ENCODE measurements at places on chromosomes 1 and 21.

GRCh38 chr1:7104339-7104738, 319.1 kb downstream of the CAMTA1 start:
- DNase-seq, result no peak

DNA sequence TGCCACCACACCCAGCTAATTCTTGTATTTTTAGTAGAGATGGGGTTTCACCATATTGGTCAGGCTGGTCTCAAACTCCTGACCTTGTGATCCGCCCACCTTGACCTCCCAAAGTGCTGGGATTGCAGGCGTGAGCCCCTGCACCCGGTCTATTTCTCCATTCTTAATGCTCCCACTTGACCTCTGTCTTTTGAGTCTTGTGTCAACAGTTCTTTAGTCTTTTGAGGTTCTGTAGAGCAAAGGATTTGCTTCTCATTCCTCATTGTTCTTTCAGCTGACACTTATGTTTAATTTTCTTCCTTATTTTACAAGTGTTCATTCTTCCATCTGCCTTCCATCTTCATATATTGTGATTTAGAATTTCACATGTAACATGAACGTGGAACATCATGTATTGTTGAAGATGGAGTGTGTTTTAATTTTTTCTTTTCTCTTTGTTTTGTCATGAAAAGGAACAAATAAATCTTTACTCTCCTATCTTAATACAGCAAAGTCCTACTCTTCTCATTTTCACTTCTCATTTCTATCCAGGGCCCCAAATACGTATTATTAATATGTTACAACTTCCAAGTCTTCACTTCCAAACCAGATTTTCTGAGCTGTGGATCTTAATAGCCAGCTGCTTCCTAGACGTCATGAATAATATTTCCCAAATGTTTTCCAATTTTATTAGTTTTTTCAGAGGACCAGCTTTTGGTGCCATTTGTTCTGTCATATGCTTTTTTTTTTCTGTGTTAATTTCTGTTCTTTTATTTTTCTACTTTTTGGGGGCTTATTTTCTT, 16.9 kb downstream of the MTF2 start:
- DNase-seq, result no peak

DNA sequence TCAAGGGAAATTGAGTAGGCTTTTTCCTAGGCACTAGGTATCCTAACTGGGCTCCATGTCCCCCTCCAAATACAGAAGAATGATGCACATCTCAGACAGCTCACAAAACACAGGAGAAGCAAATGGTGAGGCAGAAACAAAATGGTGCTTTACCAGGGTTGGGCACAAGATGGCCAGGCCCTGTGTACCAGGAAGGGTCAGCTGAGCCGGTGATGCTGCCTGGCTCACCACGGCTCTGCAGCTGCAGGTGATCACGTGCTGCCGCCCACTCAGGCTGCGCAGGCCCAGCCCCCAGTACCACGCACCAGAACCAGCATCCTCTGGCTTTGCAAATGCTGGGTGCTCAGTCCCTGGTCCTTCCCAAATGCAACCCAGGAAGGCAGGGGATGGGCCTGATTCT, 993 bp upstream of the DSCAM start:
- no peak for DNase-seq

DNA sequence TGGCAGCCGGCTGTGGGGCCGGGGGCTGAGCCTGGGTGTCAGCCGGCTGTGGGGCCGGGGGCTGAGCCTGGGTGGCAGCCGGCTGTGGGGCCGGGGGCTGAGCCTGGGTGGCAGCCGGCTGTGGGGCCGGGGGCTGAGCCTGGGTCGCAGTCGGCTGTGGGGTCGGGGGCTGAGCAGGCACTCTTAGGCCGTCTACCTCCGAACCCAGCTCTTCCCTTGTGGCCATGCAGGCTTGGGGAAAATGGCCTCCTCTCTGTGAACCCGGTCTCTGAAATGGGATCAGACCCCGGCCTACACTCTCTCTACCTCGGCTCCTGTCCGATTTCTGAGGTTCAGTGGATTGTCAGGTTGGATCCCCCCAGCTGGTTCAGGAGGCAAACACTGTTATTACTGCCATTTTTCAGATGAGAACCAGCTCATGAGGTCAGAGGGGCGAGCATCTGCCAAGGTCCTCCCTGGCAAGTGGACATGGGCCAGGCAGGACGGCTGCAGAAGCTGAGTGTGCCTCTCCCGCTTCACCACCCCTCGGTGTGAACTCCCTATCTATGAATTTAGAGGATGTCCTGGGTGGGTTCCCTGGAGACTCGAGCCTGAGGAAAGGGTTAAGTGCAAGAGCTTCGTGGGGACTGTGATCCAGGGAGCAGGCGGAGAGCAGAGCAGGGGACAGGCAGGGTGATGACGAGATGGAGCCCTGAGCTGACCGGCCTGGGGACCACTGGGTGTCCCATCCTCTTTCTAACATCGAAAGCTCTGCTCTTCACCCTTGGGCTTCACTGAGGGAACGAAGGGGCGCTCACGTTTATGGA, 10.9 kb upstream of the COL18A1 start:
- no peak for DNase-seq

DNA sequence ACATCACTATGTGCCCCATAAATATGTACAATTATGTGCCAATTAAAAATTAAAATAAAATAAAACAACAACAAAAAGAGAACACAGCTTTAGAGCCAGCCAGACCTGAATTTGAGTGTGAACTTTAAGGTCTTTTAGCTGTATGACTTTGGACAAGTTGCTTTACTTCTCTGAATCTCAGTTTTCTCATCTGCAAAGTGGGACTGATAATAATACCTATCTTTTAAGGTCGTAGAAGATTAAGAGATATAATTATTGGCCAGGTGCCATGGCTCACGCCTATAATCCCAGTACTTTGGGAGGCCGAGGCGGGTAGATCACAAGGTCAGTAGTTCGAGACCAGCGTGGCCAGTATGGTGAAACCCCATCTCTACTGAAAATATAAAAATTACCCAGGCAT, 3.3 kb upstream of the VPS72 start:
- no peak for DNase-seq

- no peak for DNase-seq
Observed at GRCh38 chr1:184188037-184188436, 136.5 kb downstream of the TSEN15 start.
